ENCODE measurements at places on chromosomes 13 and 19. TPM values are rescaled to one million over a fixed set of nuclear protein-coding genes. Genes with fewer than 3 reads are reported as not detected.

- DNase-seq, result no peak
- H3K27ac ChIP-seq, result no peak overlapping the region
- H3K27me3 ChIP-seq, result no peaks in the 10 kb centered on the region
- no peaks in the 10 kb centered on the region for H3K36me3 ChIP-seq
- no peaks in the 10 kb centered on the region for H3K4me1 ChIP-seq
Observed at GRCh38 chr13:94093652-94094315, 385.7 kb downstream of the DCT start.

- DNase-seq, result no peak
- H3K27me3 ChIP-seq, result no peaks in the 10 kb centered on the region
- H3K4me1 ChIP-seq, result peaks cover 20% of the 10 kb centered on the region
- H3K36me3 ChIP-seq, result no peaks in the 10 kb centered on the region
Observed at GRCh38 chr13:110713642-110713952, at the start of gene ING1. ING1 (plus strand) TSS chr13:110713700; CDS start chr13:110714150, 450 bp downstream.

The NKG7 gene
- not detected for total RNA-seq

The PEG3 gene
- not detected for total RNA-seq

- no peak overlapping the region for H3K4me3 ChIP-seq
- peaks cover 42% of the 10 kb centered on the region for H3K36me3 ChIP-seq
- no peaks in the 10 kb centered on the region for H3K4me1 ChIP-seq
- H3K27me3 ChIP-seq, result no peaks in the 10 kb centered on the region
- no peak overlapping the region for H3K27ac ChIP-seq
Observed at GRCh38 chr13:79336966-79337365, 69.1 kb downstream of the RBM26 start.

The SLC10A2 gene
- not detected for total RNA-seq

DNA sequence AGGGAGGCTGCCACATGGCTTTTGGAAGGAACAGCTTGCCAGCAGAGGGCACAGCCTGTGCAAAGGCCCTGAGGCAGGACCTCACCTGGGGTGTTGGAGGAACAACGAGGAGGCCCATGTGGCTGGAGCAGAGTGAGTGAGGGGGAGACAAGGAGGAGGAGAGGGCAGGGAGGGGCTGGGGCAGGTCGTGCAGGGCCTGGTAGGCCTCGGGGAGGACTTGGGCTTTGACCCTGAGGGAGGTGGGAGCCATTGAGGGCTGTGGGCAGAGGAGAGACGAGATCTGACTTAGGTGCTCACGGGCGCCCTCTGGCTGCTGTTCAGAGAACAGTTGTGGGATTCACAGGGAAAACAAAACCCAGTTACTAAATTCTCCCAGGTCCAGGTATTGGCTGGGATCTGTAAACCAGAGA lies 25.2 kb downstream of the ZNRF4 start:
- peaks cover 24% of the 10 kb centered on the region for H3K27me3 ChIP-seq
- peaks cover 3% of the 10 kb centered on the region for H3K4me1 ChIP-seq
- H3K4me3 ChIP-seq, result no peak overlapping the region
- H3K27ac ChIP-seq, result no peak overlapping the region
- no peaks in the 10 kb centered on the region for H3K36me3 ChIP-seq
- DNase-seq, result no peak

GRCh38 chr19:7983995-7984837 lies 21.2 kb downstream of the ELAVL1 start:
- no peak overlapping the region for H3K4me3 ChIP-seq
- peaks cover 26% of the 10 kb centered on the region for H3K4me1 ChIP-seq
- no peaks in the 10 kb centered on the region for H3K27me3 ChIP-seq

The KLK2 gene
- not detected for total RNA-seq

GRCh38 chr19:1633269-1633826 lies 19.1 kb downstream of the TCF3 start:
- H3K4me1 ChIP-seq, result no peaks in the 10 kb centered on the region
- H3K27me3 ChIP-seq, result no peaks in the 10 kb centered on the region
- no peak overlapping the region for H3K27ac ChIP-seq
- H3K4me3 ChIP-seq, result no peak overlapping the region

The GZMM gene
- 0.70 TPM for total RNA-seq

The KLK3 gene
- total RNA-seq, result not detected

The FAAP24 gene
- 2.2 TPM for total RNA-seq

GRCh38 chr13:94239135-94239534 lies 240.3 kb downstream of the DCT start:
- peaks cover 14% of the 10 kb centered on the region for H3K4me1 ChIP-seq
- H3K27ac ChIP-seq, result no peak overlapping the region
- no peaks in the 10 kb centered on the region for H3K36me3 ChIP-seq
- H3K27me3 ChIP-seq, result no peaks in the 10 kb centered on the region
- peak; percentile 87 for DNase-seq

The C19orf67 gene
- not detected for total RNA-seq

The SLC25A41 gene
- 0.55 TPM for total RNA-seq

GRCh38 chr19:46732966-46733689 lies 12.7 kb upstream of the FKRP start:
- peak; percentile 72 for DNase-seq
- peaks cover 46% of the 10 kb centered on the region for H3K4me1 ChIP-seq
- peaks cover 23% of the 10 kb centered on the region for H3K36me3 ChIP-seq
- H3K27ac ChIP-seq, result peak overlapping the region; percentile 72
- H3K27me3 ChIP-seq, result no peaks in the 10 kb centered on the region

- H3K36me3 ChIP-seq, result no peaks in the 10 kb centered on the region
- peaks cover 46% of the 10 kb centered on the region for H3K27me3 ChIP-seq
- peaks cover 2% of the 10 kb centered on the region for H3K4me1 ChIP-seq
Observed at GRCh38 chr19:53908106-53908934, 758 bp upstream of the CACNG7 start.

- no peak for DNase-seq
- H3K36me3 ChIP-seq, result no peaks in the 10 kb centered on the region
- no peaks in the 10 kb centered on the region for H3K27me3 ChIP-seq
- H3K4me3 ChIP-seq, result no peak overlapping the region
Observed at GRCh38 chr13:28607187-28607955, 51.6 kb upstream of the POMP start.

The TPP2 gene
- 37.6 TPM for total RNA-seq

DNA sequence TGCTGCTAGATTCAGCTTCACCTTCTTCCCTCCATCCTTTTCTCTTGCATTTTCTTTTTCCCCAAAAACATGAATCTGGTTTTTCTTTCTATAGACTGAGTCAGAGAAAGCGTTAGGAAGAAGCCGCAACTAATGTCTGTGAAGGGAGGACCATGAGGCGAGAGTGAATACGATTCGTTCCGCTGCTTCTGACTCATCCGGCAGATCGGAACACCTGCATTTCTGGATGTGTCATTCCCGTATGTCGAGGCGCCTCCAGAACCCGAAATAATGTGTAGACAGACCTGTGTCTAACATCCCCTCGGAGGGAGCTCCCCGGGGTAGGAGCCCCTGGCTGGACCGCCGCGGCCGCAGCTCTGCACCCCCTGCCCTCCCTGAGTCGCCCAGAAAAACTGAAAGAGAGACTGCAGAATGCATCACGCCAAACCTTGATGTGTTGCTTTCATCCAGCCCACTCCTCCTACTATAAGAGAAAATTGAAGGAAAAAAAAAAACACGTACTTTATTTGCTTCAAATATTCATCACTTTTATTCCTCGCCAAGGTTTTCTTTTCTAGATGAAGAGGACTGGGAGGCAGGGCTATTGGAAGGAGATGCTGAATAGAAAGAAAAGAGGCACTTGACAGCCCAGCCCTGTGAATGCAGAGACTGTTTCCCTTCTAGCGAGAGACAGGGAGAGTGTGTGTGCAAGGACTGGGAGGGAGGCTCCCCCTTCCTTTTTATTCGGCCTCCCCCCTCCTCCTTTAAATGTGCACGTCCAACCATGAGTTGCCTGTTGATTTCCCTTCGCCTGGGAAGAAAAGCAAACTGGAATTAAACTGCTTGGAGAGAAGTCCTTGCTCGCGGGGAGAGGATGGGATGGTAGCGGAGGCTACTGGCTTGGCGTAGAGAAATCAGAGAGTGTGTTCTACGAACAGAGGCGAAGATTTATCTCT lies 616 bp upstream of the PCDH17 start:
- H3K36me3 ChIP-seq, result no peaks in the 10 kb centered on the region
- H3K4me3 ChIP-seq, result peak overlapping the region; percentile 73
- H3K27me3 ChIP-seq, result peaks cover 32% of the 10 kb centered on the region
- DNase-seq, result peak; percentile 79
- peaks cover 20% of the 10 kb centered on the region for H3K4me1 ChIP-seq

DNA sequence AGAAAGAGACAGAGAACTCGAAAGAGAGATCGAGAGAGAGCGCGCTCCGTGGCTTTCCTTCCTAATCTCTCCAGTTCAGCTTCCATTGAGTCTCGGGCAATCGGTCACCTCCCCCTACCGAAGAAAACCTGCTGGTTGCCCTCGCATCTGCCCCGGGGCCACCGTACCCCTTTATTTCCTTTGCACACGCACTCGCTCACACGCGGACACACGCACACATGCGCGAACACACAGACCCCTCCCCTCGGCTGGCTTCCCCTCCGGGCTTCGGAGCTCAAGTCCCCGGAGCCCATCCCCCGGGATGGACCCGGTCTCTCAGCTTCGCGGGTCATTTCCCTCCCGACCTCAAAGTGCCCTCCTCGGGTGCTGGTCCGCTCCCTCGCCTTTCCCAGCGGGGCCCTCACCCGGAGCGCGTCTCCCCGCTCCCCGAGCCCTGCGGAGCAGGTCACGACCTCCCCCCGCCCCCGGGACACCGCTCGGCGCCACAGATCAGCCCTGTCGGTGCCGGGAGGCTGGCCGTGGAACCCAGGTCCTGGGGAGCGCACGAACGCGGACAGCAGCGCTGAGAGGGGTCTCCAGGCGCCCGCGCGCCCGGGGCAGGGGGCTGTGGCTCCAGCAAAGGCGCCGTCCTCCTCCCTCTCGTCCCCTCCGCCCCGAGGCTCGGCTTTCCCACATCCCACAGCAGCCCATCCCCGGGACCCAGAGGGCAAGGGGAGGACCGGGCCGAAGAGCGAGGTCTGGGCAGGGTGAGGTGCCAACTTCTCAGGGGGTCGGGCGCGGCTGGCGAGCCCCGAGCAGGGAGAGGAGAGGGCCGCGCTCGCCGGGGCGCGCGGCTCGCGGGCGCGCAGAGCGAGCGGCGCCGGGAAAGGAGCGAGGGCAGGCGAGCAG lies 1.8 kb downstream of the DACH1 start:
- H3K27me3 ChIP-seq, result peaks cover 35% of the 10 kb centered on the region
- no peaks in the 10 kb centered on the region for H3K36me3 ChIP-seq
- H3K4me1 ChIP-seq, result peaks cover 13% of the 10 kb centered on the region
- DNase-seq, result peak; percentile 20
- no peak overlapping the region for H3K27ac ChIP-seq

DNA sequence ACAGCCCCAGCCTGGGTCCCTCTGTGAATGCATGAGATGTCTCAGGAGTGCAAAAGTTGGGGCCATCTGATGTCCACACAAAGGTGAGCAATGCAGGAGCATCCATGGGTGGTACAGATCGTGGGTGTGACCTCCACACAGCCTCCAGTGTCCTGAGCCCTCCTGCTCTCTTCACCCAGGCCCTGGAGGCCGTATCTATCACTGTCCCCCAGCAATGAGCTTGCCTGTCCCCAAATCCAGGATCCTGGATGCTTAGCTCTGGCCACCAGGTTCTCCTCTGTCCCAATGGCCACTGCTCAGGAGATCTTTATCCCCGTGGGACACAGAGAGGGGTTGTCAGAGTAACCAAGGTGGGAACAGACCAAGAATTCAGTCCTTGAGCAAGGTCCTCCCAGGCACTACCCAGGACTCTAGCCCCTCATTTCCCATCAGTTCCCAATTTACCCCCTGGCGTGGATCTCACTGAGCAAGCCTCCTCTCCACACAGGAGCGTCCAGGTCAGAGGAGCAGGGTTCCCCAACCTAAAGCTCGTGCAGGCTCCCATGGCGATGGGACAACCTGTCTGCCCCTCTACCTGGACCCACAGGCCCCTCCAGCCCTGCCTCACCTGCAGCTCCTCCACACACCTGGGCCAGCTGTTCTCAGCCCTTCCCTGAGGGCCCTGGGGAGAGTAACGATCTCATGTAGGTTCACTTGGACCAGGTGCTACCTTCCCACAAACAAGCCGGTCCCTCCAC lies 11.3 kb downstream of the CEACAM21 start:
- H3K4me3 ChIP-seq, result no peak overlapping the region
- no peak overlapping the region for H3K27ac ChIP-seq
- DNase-seq, result no peak
- H3K4me1 ChIP-seq, result no peaks in the 10 kb centered on the region
- no peaks in the 10 kb centered on the region for H3K27me3 ChIP-seq

GRCh38 chr19:37983153-37983552 lies 76.1 kb downstream of the SIPA1L3 start:
- no peak for DNase-seq
- peaks cover 8% of the 10 kb centered on the region for H3K4me1 ChIP-seq
- H3K27me3 ChIP-seq, result no peaks in the 10 kb centered on the region
- H3K4me3 ChIP-seq, result no peak overlapping the region
- H3K27ac ChIP-seq, result no peak overlapping the region

The DENND1C gene
- total RNA-seq, result 0.19 TPM

GRCh38 chr13:46154136-46154801 lies 27.7 kb downstream of the LCP1 start:
- H3K36me3 ChIP-seq, result no peaks in the 10 kb centered on the region
- DNase-seq, result no peak
- H3K27me3 ChIP-seq, result no peaks in the 10 kb centered on the region
- no peak overlapping the region for H3K4me3 ChIP-seq
- peaks cover 15% of the 10 kb centered on the region for H3K4me1 ChIP-seq

DNA sequence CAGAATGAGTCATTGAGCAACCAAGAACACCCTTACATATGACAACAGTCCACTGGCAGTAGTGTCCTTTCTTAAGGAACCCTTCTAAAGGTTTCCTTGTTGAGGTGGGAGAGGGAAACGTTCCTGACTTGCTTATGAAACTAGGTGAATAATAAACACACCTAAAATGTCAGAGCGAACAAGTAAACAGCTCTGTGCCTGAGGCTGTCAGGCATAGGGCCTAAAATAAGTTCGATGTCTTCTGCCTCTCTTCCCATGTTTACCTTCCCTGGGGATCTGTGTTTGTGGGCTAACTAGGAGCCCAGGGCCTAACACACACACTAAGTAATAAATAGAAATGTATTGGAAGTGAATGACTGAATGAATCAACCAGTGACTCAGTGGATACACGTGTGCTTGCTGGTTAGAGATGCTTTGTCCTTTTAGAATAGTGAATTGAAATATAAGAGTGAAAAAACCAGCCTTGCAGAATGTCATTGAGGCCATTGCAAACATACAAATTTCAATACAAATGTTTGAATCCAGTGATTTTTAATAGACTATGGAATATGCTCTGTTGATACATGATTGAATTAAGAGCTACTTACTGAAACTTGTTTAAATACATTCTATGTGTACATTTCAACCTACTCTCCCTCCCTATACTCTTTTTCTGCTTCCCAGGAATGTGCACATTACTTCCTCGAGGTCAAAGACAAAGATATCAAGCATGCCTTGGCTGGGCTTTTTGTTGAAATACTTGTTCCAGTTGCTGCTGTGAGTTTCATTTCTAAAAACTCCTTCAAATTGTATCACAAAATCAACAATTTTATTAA lies 102.9 kb downstream of the FRY start:
- H3K4me3 ChIP-seq, result no peak overlapping the region
- H3K27ac ChIP-seq, result peak overlapping the region; percentile 65
- peak; percentile 47 for DNase-seq
- H3K27me3 ChIP-seq, result no peaks in the 10 kb centered on the region
- no peaks in the 10 kb centered on the region for H3K36me3 ChIP-seq
